ENCODE measurements at places on chromosomes 5 and 9. TPM values are rescaled to one million over a fixed set of nuclear protein-coding genes. Genes with fewer than 3 reads are reported as not detected.

The MARCOL gene
- not detected for total RNA-seq

The GLIPR2 gene
- total RNA-seq: 64.9 TPM

The ADAMTSL1 gene
- total RNA-seq: 7.3 TPM

The CER1 gene
- total RNA-seq: not detected

DNA sequence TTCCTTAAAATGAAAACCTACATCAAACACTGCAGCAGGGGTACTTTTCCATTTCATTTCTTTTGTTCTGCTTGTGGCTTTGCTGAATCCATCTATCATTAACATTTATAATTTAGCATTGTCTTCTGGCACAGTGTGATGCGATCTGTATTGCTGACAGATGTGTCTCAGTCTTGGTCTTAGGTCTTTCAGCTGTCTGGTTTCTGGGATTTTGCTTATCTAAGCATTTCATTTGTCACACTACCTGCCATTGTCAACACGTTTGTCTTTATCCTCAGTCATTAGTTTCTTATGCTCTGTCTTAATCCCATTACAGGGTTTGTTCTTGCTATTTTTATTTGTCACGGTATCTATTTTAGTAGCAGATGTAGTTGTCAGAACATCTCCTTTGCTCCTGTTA lies 303.1 kb downstream of the IZUMO3 start:
- H3K4me1 ChIP-seq: no peaks in the 10 kb centered on the region
- no peak overlapping the region for H3K4me3 ChIP-seq
- no peak overlapping the region for H3K27ac ChIP-seq
- DNase-seq: no peak
- no peaks in the 10 kb centered on the region for H3K27me3 ChIP-seq
- no peaks in the 10 kb centered on the region for H3K36me3 ChIP-seq

GRCh38 chr5:161230221-161230620 lies 316.3 kb downstream of the GABRB2 start:
- no peak overlapping the region for H3K27ac ChIP-seq
- no peak for DNase-seq
- no peaks in the 10 kb centered on the region for H3K27me3 ChIP-seq
- no peaks in the 10 kb centered on the region for H3K36me3 ChIP-seq

DNA sequence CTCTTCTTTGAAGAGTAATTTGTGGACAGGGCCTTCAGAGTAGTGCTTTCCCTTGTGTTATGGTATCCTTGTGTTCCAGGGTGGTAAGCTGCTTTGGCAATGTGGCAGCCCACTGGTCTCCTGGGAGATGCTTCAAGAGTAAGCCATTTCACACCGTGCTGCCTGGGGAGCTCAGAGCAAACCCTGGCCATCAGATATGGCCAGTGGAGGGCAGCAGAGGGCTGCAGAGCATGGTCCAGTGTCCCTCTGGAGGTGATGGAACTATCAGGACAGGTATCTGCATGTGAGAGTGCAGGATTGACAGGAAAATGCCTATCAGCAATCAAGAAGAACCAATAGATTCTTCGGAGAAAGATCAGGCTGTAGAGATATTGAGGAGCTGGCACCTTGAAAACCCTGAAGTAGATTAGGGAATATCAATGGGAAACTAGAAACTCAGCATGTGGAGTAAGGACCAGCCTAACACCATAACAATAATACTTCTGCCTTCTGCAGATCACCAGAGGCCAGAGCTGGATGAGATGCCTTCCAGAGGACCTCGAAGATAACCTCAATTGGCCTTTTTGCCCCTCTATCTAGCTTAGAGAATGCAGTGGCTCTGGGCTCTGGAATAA lies 90.8 kb downstream of the PLPPR1 start:
- no peaks in the 10 kb centered on the region for H3K27me3 ChIP-seq
- no peak overlapping the region for H3K4me3 ChIP-seq
- no peaks in the 10 kb centered on the region for H3K36me3 ChIP-seq
- no peaks in the 10 kb centered on the region for H3K4me1 ChIP-seq
- DNase-seq: peak; percentile 74

DNA sequence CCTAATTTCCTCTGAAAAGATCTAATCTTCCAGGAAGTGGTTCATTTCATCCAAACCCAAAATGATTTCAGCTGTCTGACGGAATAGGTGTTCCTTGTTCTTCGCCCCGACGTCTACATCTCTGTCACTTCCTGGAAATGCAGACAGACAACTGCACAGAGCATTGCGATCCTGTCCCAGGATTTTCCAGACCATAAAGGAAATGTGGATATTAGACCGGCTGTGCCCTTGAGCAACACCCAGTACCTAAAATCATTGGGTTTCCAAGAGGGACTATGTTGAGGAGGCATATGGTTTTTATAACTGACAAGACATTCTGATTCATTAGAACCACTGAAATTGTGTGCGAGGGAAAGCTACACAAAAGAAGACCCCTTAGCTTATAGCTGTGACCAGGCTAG lies 74.2 kb downstream of the MSX2 start:
- no peak overlapping the region for H3K4me3 ChIP-seq
- no peak overlapping the region for H3K27ac ChIP-seq

- DNase-seq: no peak
- no peaks in the 10 kb centered on the region for H3K36me3 ChIP-seq
- no peaks in the 10 kb centered on the region for H3K27me3 ChIP-seq
- no peak overlapping the region for H3K27ac ChIP-seq
These were observed 1380.9 kb downstream of the PTPRD start for GRCh38 chr9:9231946-9232345.

DNA sequence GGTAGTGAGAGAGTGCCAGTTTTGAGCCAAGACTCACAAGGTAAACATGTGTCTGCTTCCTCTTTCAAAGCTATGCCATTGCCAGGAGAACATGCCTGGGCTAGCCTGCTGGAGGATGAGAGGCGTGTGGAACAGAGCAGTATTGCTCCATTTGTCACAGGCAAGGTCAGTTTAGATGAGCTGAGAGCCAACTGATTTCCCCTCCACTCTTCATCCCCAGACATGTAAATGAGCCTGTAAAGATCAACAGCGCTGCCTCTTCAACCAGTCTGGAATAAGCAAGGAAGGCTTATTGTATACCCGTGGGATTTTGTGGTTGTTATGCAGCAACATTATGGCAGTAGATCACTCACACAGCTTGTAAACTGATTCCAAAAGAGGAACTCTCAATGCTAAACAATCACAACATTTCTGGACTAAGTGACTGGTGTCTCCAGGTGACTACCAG lies 8.2 kb upstream of the GDNF start:
- H3K27me3 ChIP-seq: peaks cover 18% of the 10 kb centered on the region
- no peak for DNase-seq
- no peak overlapping the region for H3K4me3 ChIP-seq
- no peak overlapping the region for H3K27ac ChIP-seq
- no peaks in the 10 kb centered on the region for H3K36me3 ChIP-seq
- no peaks in the 10 kb centered on the region for H3K4me1 ChIP-seq

GRCh38 chr5:171390883-171391677 lies 3.4 kb downstream of the NPM1 start:
- no peak for DNase-seq
- no peaks in the 10 kb centered on the region for H3K27me3 ChIP-seq
- no peak overlapping the region for H3K4me3 ChIP-seq
- peaks cover 31% of the 10 kb centered on the region for H3K4me1 ChIP-seq

DNA sequence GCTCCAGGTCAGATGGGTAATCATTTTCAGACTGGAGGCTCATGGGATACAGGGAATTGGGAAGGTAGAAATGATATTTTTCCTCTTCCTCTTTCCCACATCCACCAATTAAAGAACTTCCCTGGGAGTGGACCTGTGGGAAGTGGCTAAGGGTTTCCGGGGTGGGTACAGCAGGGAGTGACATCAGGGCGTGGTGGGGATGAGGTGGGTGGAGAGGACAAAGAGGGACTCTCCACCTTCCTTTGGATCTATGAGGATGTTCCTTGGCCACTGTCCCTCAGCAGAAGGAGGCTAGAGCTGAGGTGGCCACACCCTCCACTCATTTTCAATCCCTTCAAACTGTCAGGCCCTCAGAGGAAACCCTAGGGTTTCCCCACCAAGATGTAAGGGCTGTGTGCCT lies 54.7 kb downstream of the IRF1 start:
- H3K4me3 ChIP-seq: no peak overlapping the region
- peaks cover 78% of the 10 kb centered on the region for H3K4me1 ChIP-seq
- no peaks in the 10 kb centered on the region for H3K36me3 ChIP-seq

GRCh38 chr5:154755361-154756008 lies at the start of gene LARP1:
Gene LARP1, plus strand, starts transcription at chr5:154755377. Its CDS starts 381 bp downstream, at chr5:154755758.
- H3K4me3 ChIP-seq: peak within 1 kb of the TSS; percentile 97
- DNase-seq: peak; percentile 85
- H3K4me1 ChIP-seq: peaks cover 37% of the 10 kb centered on the region
- H3K36me3 ChIP-seq: no peaks in the 10 kb centered on the region
- H3K27ac ChIP-seq: peak within 1 kb of the TSS; percentile 95

DNA sequence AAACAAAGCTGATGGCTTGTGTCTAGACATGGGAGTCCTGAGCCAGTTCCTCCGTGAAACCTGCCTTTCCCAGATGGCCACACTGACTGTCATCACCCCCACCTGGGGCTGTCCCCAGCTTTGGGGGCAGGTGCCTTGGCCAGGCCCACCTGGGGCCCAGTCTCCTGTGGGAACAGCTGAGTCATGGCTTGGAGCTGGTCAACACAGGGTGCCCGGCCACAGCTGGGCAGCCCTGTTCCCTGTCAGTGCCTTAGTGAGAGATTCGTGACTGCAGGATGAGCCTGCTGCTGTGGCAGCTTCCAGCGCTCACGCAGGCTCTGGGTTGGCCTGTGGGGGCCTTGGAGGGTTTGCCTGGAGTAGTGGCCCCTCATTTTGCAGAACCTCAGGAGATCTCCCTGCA lies 56.5 kb downstream of the COL5A1 start:
- no peak overlapping the region for H3K27ac ChIP-seq
- H3K36me3 ChIP-seq: peaks cover 9% of the 10 kb centered on the region
- no peak overlapping the region for H3K4me3 ChIP-seq
- H3K27me3 ChIP-seq: no peaks in the 10 kb centered on the region

DNA sequence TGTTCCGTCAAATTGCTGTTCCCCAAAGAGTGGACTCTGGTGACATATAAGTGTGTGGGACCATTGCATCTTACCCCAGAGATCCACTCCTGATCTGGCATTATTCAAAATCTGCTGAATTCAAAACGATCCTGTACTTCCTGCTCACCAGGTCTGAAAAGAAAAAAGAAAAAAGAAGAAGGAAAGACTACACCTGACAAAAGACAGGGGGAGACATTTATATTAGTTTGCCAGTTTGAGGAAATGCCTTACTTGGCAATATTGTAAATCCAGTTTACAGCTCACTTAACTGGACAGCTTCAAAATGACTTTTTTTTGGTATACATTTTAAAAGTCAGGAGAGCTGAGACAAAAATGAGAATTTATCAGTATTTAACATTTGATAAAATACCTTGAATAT lies 15.0 kb upstream of the GRHPR start:
- no peaks in the 10 kb centered on the region for H3K36me3 ChIP-seq
- no peaks in the 10 kb centered on the region for H3K4me1 ChIP-seq

All from upper lobe of right lung (tissue), 1 donor.